Stimulated activated CD8-positive, alpha-beta memory T cell treated with anti-CD3 and anti-CD28 coated beads, Interleukin-15, amount 100 ng/mL, for 48 hours (primary cell): ENCODE measurements at places on chromosomes 1 and 21.

GRCh38 chr1:155200920-155201319 lies 6.8 kb downstream of the THBS3 start:
- DNase-seq: no peak

GRCh38 chr1:95876276-95876675 lies 642.3 kb downstream of the RWDD3 start:
- no peak for DNase-seq

- DNase-seq: no peak
Measured at GRCh38 chr1:228284148-228284495, 76.3 kb downstream of the OBSCN start.

DNA sequence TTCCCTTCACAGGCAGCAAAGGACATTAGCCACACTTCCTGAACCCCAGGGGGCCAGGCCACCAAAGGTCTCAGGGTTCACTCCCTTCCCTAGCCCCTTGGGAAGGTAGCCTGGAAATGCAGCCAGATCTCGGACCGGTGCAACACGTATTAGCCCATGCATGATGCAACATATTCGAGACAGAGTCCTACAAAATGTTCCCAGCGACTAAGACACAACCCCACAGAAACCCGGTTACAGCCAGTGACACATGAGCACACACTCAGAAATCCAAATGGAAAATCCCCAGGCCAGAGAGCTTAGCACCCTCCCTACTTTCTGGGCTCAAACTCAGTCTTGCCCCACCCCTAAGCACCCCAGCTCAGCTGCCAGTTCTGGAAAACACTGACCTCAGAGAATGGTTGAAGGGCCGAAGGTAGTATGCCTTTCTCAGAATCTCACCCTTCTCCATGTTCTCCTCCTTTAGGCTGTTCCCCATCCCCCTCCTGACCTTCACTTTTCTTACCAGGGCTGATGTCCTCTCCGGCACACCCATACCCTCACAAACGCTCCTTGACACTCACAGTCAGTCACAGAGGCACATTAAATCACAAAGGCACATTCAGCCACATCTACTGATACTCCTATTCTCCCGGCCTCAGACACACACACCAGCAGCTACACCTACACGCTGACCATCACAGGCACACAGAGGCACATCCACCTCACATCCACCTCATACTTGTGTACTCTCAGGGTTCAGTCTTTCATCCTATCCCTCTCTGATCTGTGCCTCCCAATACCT lies at the start of gene TSPAN1:
TSPAN1 (plus strand) TSS at position 640 of the 784 bp plus-strand sequence. CDS start 6,021 bp downstream, outside the sequence.
- no peak for DNase-seq

- DNase-seq: no peak
Measured at GRCh38 chr1:17594026-17594425, 54.5 kb downstream of the ARHGEF10L start.

DNA sequence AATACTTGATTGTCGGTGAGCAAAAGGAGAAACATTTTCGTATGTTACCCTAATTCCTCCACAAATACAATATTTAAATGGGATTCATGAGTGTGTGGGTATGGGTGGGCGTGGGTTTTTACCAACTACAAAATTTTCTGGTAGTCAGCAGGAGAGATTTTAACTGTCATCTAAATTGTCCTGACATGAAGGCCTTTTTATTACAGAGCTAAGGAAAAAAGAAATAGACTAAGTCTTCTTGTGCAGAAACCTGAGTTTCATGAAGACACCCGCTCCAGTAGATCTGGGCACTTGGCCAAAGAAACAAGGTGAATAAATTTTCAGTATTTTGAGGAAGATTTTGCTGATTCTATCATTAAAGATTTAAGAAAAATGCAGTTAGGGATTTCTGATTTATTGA lies 752 bp downstream of the RGS18 start:
- no peak for DNase-seq

GRCh38 chr21:33211732-33212131 lies 18.0 kb upstream of the IFNAR2 start:
- DNase-seq: no peak

GRCh38 chr1:159921251-159921650 lies 4.1 kb downstream of the TAGLN2 start:
- no peak for DNase-seq

DNA sequence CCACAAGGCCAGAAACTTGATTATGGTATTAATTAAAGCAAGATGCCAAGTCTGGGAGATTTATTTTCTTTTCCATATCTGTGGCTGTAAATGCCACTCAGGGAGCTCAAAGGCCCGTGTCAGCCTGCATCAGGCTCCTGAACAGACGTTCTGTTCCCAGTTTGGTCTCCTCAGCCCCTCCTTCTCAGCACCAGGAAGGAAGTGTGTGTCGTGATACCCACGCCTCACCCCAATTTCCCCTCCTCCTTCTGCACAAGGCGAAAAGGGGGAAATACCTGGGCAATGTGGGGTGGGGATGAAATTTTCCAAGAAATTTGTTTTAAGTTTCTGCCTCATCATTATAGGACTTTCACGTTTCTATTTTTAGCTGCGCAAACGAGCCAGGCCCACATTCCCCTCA lies 112.0 kb downstream of the SYF2 start:
- no peak for DNase-seq

DNA sequence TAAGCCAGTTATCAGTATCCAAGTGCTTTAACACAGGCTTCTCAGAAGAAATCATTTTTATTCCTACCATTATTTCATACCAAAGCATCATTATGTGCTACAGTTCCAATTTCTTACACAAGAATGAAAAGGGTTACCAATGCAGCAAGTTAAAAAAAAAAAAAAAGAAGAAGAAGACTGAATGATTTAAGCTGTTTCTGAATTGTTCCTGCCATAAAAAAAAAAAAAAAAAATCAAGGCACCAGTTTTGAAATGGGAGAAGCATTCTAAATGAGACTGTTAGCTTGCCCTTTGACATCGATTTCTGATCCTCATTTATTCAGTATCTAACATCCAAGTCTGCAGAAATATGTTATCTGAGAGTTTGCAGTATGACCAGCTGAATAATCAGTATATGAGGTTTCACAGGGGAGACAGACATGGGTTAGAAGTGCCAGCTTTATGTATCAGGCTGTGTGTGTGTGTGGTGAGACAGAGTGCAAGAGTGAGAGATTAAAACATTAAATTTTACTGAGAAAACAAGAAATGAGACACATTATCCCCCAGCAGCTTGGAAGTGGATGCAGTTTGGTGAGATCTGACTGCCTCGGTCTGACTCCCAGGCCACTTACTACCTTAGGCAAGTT lies 105.8 kb downstream of the COLGALT2 start:
- DNase-seq: no peak

- peak; percentile 7 for DNase-seq
Measured at GRCh38 chr1:13228343-13228781, 2.4 kb upstream of the PRAMEF18 start.

- DNase-seq: no peak
Measured at GRCh38 chr1:2987773-2988172, 33.5 kb upstream of the ACTRT2 start.

- DNase-seq: no peak
Measured at GRCh38 chr1:156612666-156613065, 6.5 kb upstream of the HAPLN2 start.

DNA sequence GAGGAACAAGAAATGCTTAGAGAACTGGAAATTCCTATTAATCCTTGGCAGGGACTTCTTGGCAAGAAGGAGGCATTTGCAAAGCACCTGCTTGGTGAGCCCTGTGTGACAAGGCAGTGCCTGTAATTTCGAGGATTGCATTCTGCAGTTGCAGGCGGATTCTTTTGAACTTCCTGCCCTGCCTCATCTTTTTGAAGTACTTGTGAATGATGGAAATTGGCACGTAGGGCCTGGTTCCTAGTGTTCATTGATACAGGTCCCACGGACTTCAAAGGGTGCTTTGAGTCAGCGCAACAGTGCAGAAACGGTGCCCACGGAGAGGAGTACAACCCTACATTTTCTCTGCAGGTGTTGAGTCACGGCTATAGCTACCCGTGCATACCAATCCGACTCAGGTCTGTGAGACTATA lies 6.4 kb downstream of the HUNK start:
- DNase-seq: no peak

DNA sequence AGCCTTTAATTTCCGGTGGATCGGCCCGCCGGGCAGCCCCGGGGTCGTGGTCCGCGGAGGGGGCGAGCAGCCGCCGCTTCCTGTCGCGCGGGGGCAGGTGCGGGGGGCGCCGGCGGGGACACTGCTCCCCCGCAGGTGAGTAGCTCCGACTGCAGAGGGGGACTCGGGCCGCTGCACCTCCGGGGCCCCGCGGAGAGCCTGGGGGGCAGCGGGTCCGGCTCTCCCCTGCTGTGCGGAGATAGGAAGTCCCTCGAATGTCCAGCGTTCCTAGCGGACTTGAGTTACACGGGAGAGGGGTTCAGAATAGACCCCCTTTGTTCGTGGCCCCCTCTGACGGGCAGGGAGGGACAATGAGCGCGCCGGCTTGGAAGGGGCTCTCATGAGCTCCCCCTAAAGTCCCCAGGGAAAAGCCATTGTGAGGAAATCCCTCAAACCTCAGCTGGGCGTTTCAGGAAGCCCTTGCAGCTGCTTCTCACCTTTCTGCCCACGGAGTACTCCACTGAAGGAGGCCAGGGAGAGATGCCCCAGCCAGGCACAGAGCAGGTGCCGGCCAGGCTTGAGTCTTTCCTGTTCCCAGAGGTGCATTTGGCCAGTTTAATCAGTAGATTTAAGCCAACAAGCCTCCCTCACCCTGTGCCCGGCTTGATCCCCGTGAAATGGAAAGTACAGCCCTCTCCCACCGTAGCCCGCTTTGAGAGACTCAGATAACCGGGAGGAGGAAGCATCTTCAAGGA lies 925 bp downstream of the PDE9A start:
- DNase-seq: no peak

GRCh38 chr1:94302497-94302896 lies 65.1 kb upstream of the ARHGAP29 start:
- DNase-seq: no peak

DNA sequence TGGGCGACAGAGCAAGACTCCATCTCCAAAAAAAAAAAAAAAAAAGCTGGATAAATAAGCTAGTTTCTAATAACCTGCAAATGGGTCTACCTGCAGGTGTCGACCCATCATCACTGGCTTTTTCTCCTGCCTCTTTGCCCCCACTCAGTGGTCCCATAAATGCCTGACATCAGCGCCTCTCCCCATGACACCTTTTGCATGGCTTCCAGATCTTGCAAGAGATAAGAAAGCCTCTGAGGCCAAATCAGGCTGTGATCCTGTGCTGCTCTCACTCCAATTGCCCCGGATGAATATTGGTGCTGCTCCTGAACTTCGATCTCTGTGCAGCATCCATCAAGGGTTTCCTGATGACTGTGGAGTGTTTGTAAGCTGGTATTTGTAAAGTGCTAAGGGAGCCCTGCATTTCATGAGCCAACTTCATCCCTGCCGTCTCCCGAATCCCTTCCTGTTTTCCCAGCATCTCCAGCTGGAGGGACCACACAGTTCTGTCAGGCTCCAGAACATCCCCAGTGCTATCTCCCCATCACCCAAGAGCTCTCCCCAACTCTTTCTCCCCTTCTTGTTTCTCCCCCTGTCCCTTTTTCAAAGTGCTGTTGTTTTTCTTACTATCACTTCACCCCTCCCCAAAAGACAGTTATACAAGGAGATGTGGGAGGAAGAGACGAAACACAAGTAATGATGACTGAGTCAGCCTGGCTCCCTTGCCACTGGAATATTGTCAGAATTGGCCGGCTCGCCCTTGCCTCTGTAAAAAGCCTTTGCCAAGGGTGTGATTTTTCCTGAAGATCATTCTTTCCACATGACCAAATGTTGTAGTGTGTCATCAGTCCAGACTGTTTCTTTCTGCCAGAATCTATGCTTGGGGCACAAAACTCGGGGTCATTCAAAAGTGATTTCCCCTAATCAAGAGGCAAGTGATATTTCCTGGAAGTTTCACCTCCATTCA lies 2.8 kb upstream of the EFHD2 start:
- DNase-seq: no peak

DNA sequence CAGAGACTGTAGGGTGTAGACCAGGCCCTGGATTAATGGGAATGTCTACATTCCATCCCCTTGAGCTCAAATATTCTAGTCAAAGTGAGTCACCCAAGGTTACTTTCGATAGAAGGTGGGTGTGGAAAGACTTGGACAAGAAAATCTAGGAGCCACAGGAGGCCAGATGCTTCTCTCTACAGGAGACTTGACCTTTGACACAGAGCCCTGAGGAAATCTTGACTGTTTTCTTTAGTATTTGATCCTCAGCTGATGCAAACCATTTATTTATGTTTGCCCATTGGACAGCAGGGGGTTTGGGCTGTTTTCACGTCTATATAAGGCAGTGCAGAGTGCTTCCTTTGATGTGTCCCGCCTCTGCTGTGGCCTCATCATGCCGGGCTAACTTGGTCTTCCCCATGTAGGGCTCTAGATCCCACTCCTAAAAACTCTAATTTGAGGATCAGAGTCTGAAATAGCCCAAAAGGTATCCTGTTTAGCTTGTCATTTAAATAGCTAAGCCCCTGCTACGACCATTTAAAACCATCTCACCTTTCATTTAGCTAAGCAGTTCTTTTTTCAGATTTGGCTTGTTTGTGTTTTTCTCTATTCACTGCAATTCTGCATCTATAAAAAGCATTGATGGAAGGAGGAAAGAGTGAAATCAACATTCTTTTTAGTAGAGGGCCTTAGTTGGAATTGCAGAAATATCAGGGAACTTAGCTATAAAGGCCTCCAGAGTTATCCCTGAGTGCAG lies 15.5 kb upstream of the MAP3K7CL start:
- no peak for DNase-seq

DNA sequence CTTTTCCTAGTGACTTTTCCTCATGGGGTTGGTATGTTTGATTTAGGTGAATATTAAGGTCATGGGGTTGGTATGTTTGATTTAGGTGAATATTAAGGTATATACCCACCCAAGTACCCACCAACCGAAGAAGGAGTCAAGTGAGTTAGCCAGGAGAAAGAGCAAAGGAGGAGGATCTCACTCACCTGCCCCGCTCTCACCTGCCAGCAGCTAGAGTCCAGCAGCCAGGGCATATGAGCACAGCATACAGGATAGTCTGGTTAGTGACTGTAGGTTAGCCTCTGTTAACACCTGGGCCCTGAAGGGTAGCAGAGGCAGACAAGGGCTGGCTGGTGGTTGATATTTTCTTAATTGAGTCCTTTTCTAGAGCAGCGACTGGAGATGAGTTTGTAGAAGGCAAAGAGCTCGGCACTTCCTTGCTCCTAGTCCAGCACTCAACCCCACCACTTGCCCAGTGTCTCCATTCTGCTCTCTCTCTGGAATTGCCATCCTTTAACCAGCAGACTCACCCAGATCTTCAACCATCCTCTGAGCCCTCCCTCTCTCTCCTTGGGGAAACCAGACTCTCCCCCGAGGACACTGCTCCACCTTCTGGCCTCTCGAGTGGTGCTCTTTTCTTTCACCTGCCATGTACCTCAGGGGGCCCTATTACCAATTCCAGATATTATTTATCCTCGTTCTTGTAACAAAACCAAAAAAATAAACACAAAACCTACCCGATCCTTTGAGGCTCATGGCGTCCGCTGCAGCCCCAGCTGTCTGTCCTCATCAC lies 16.3 kb upstream of the DESI2 start:
- no peak for DNase-seq

- no peak for DNase-seq
Measured at GRCh38 chr1:88979054-88979748, 13.2 kb downstream of the KYAT3 start.

DNA sequence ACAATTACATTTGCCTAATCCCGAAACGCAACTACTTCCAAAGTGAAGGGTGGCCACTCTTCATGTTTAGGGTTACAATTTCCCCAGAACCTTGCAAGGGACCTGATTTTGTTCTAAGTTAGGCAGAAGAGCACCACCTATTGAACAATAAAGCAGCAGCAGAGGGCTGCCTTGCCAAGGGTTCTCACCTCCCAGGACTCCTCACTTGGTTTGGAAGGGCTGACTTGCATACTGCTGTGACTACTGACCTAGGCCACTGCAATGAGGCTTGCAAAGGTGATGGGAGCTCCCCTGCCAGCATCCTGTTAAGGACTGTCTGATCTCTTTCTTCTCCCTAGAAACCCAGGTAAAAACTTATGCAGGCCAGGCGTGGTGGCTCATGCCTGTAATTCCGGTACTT lies 14.2 kb downstream of the MTOR start:
- no peak for DNase-seq
